ENCODE measurements at places on chromosomes 6 and 20.

- DNase-seq: no peak
Observed at GRCh38 chr20:38834868-38835267, 29.4 kb downstream of the PPP1R16B start.

DNA sequence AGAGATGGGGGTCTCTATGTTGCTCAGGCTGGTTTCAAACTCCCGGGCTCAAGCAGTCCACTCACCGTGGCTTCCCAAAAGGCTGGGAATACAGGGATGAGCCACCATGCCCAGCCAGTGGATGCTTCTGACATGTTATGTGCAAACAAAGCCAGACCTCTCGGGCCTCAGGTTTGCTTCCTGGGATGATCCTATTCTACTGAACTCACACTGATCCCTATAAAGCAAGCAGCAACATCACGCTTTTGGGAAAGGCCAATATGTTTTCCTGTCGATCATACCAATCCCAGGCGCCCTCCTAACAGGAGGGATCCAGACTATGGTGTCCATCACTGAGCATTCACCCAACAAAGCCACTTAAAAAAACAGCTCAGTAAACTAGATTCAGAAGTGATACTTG, 60.2 kb downstream of the CSE1L start:
- DNase-seq: no peak

DNA sequence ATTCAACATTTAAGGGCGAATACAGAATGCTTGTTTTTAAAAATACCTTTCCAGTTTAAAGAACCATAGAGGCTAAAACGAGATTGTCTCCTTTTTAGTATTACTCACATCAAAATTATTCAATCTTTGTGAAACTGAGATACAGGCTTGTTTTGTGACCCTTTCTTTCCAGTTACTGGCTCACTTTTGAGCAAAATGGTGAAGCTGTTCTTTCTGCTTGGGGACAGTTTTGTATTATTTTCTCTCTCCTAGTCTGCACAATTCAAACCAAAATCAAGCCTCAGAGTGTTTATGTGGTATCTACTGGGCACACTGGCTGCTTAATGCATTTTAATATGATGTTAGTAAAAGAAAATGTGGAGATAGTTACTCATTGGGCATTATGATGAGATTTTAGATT, 36.5 kb downstream of the HIVEP1 start:
- DNase-seq: no peak

DNA sequence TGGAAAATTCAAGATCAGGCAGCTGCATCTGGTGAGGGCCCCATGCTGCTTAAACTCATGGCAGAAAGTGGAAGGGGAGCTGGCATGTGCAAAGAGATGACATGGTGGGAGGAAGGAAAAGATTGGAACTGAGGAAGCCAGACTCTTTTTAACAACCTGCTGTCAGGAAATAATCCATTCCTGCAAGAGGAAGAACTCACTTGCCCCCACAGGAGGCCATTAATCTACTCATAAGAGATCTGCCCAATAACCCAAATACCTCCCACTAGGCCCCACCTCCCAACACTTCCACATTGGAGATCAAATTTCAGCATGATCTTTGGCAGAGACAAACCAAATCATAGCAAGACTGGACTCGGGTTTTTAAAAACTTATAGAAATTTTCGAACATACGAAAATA, 200.5 kb upstream of the KCNQ5 start:
- no peak for DNase-seq

DNA sequence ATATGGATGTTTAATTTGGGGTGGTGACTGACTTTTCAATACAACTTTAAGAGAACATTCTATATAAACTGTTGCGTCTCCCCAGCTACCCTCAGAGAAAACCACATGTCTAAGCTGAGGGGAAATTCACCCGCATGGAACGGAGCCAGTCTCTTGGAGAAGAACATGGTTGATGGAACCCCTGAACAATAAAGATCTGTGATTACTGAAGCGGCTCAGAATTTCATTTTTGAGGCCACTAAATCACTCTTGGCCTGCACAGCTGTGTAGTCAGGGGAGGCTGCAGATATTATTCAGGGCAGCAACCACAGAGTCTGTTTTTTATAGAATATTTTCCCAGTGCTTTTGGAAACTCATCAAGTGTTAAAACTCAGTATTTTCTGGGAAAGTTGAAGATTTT, 73.8 kb downstream of the EYA4 start:
- no peak for DNase-seq

DNA sequence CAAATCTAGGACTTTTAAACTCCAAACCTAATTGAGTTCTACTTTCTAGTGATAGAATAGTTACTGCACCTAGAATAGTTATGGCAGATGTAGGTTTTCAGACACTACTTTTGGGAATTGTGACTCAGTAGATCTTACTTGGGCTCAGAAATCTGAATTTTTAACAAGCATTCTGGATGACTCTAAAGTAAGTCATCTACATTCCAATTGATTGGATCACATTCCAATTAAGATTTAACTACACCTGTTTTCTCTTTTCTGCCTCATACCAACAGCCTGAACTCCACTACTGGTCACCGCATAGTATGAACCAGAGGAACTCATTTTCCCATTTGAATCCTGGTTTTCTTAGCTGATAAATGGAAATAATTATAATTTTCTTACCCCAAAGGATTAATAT, 49.5 kb upstream of the TFAP2D start:
- DNase-seq: no peak

GRCh38 chr6:75368151-75368779, 83.7 kb upstream of the TMEM30A start:
- no peak for DNase-seq

DNA sequence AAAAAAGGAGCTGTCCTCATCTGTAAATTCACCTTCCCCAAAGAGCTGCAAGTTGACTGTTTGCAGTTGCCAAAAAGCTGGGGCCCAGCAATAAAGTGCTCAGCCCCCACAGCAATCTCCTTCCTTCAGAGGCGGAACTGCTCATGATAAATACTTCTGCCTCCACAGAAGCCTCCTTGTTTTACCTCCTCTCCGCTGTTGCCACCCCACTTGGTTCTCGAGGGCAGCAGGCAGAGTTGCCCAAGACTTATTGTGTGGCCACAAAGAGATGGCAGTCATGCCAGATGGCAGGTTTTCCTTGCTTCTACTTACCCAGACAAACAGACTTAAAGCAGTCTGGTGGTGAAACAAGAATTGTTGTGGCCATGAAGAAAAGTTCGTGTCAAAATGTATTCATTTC, 66.3 kb downstream of the SLX4IP start:
- DNase-seq: no peak

GRCh38 chr20:8940326-8940725, 128.6 kb upstream of the PLCB4 start:
- no peak for DNase-seq

DNA sequence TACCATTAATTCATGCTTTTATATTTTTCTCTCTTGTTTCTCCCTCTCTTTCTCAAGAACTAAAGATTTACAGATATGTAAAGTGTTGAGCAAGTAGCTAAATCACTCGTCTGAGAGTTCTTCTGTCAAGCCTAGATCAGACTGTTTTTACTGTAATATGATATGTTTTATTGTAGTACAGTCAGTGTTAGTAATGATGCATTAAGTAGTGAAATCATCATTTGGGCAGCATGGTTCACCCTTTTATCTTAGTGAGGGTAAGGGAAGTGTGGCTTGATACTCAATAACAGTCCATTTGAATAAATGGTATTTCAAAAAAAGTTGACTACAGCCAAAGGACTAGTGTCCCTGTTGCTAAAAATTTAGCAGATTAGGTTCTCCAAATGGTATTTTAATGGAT, 9.2 kb downstream of the CYB5R4 start:
- DNase-seq: no peak

DNA sequence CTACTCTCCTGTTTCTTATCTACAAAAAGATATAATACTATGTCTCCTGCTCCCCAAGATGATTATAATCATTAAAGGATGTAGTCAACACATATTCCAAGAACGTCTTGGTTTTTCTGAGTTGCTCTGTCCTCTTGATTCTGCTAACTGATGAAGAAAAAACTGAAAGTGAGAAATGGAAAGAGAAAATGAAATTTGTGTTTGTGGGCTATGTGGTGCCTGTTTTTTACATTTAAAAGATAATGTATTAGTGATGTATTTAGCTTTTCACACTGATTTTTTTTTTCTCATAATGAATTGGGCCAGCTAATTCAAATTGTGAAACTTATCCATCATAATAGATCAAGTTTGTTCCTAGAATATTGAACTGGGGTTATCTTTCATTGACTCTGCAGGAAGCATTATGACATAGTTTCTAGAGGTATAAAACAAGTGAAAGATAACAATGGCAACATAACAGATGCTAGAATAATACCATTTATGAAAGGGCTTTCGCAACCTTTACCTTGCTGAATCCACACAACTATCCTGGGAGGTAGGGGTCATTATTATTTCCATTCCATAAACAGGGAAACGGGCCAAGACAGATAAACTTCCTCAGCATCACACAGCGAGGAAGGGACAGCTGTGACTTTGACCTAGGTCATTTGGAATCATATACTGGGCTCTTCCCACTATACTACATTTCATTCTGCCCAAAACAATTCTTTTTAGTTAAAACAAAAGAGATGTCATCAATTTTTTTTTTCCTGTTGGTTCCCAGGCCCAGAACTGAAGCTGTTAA, 336.7 kb downstream of the GJA1 start:
- DNase-seq: no peak

GRCh38 chr6:111818539-111819226, 54.6 kb downstream of the FYN start:
- DNase-seq: no peak

DNA sequence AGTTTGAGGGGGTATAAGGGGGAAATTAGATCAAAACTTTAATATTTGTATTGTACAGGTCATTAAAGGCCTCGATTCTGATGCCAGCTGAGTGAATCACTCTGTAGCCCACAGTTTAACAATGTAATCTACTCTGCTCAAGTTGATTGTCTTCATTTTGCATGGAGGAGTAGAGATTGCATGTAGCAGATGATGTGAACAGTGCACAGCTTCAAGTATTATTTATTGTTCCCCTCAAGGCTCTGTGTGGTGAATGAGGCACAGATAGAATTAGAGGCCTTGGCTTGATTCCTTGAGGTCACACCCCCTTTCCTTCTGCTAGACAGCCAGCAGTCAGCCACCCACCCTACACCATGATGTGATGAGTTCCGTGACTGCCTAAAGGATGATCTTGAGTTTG, 38.1 kb downstream of the TXLNB start:
- DNase-seq: no peak

DNA sequence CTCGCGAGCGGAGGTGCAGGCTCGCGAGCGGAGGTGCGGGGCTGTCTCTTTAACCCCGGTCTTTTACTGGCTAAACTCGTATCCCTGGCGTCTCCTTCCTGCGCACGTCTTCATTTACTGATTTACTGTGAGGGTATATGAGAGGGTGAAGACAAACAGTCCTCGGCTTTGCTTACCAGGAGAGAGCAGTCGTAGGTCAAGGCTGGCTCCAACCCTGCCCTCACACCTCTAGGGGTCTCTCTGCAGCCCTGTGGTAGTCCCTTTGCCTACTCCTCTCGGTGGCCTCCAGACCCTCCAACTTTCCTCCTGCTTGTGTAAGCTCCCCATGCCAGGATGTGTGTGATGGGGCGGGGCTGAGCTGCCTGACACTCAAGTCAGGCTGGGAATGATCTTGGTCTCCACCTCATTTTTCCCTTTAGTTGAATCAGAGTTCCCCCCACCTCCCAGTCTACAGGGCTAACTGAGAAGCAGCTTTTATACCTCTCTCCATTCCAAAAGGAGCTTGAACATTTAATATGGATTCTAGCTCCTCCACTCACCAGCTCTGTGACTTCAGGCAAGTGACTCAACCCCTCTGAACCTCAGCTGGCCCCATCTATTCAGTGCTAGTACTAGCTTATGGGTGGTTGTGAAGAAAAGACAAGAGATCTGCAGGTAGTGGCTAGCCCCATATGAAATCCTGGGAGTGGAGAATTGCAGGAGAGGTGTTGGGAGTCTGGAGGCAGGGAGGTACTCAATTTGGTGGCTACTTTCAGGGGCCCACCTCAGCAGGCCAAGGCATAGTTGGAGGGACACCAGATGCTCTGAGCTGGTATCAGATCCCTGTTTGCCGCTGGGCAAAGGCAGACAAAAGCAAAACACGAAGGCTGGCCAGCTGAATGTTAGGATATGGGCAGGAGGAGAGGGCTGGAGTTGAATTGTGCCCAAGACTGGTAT, 902 bp downstream of the SLC29A1 start:
- DNase-seq: no peak

DNA sequence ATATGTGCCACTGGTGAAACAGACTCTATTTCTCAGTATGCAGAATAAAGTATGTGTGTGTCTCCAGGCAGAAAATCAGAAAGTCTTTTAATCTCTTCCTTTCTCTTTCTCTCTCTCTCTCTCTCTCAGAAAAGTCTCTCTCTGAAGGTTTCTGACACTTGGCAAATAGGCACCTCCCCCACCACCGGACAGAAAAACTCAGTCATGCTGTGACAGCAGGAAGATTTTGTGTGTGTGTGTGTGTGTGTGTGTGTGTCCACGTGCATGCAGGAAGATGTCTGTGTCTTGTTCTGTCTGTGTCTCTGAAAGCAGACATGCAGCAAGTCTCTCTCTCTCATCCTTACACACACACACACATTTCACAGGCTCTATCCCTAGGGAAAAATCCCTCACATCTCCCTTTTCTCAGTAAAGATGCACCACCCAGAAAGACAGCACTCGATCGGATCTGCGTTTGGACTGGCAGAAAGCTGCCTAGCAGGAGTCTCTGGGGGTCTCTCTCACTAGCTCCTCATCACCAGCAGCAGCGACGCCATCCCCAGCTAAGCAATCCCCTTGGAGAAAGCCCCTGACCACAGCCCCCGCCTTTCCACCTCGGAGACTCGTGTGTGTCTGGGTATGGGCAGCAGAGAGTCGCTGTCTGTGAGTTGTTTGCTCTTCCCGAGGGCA, 98.3 kb downstream of the EDN3 start:
- DNase-seq: no peak

DNA sequence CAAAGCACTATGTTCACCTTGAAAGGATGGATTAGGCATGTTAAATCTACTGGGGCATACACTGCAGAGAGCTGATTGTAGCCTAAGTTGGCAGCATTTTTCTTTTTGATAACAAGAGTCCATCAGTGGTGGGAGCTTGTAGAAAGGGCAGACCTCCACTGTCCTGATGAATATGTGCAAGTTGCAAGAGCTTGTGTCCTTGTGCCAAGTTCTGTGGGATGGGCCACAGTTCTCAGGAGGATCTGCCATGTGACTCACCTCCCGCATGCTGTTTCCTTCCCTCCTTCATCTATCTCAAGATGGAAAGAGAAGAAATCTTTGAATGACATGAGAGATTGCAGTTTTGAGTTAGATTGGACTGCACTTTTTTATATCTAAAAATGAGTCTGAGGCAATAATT, 58.3 kb upstream of the GGTLC1 start:
- no peak for DNase-seq

Measured in T-helper 1 cell (primary cell).